ENCODE measurements at places on chromosomes 5 and 9. TPM values are rescaled to one million over a fixed set of nuclear protein-coding genes. Genes with fewer than 3 reads are reported as not detected.

The CARTPT gene
- not detected for total RNA-seq

The IGFBPL1 gene
- 0.25 TPM for total RNA-seq

The ANKRA2 gene
- total RNA-seq: 16.8 TPM

The MED22 gene
- 9.4 TPM for total RNA-seq

The PCDHGC4 gene
- total RNA-seq: 0.49 TPM

The DMRT2 gene
- not detected for total RNA-seq

The SPINK7 gene
- total RNA-seq: not detected

The CNTRL gene
- total RNA-seq: 14.4 TPM

The LVRN gene
- total RNA-seq: 0.16 TPM

The FOXD4L4 gene
- total RNA-seq: 0.38 TPM

The FYB1 gene
- total RNA-seq: under 0.01 TPM

The PCDHA2 gene
- 0.06 TPM for total RNA-seq

The CDKN2B-AS1 gene
- total RNA-seq: 1.9 TPM

The CCNJL gene
- total RNA-seq: 3.2 TPM

The SHLD3 gene
- total RNA-seq: 5.7 TPM

The SPAG8 gene
- total RNA-seq: 0.32 TPM

The FOXI1 gene
- not detected for total RNA-seq

The ADAMTS19 gene
- not detected for total RNA-seq

The IFNA13 gene
- not detected for total RNA-seq

The SLC25A2 gene
- total RNA-seq: 0.16 TPM

The GMCL2 gene
- not detected for total RNA-seq
